ENCODE measurements at places on chromosomes 2 and 18.

- no peak for DNase-seq
These were observed 76.3 kb downstream of the DYNC1I2 start for GRCh38 chr2:171763602-171764001.

DNA sequence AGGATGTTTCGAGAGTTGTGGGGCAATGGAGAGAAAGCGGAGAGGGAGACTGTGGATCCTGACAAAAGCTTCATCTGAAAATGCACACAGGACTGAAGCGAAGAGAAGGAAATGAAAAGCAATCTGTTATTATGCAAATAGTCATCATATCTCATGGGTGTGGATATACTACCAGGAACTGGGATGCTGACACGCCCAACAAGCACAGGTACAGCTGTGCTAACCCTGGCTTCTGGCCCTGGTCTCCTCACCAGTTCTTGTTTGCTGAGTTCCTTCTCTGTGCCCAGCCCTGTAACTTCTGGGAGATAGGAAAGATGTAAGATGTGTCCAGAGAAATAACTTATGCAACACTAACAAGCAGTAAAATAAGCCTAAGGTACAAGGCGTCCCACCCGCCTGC is 358.8 kb downstream of the CMPK2 start:
- no peak for DNase-seq

DNA sequence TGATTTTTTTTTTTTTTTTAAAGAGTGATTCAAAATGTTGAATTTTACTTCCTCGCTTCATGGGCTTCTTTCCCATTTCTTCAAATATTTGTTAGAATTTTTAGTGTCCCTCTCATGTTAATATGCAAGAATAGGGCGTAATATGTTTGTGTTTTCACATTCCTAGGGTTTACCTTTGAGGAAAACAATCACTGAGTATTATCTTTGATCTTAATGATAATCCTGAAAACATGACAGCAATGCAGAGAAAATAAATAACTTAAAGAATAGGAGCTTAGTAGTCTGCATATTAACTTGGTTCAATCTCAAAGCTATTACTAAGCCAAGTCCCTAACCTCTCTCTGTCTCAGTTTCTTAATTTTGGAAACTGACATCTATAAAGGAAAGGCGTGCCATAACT is 475.4 kb downstream of the NRXN1 start:
- DNase-seq: no peak

DNA sequence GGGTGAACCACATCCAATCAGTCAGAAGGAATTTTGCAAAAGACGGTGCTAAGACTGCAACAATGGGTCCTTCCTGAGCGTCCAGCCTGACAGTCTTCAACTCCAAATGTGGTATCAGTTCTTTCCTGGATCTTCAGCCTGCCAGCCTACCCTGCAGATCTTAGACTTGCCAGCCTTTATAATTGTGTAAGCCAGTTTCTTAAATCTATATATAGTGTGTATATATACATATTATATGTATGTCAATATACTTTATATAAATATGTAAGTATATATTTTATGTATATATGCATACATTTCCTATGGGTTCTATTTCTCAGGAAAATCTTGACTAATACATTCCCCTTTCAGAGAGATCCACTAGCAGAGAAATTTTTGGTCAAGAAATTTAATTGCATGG is 245.5 kb downstream of the FHOD3 start:
- no peak for DNase-seq

- no peak for DNase-seq
These were observed 364.3 kb upstream of the SPHKAP start for GRCh38 chr2:228545748-228546145.

GRCh38 chr2:120892967-120893667 is 157.4 kb downstream of the GLI2 start:
- no peak for DNase-seq

GRCh38 chr2:174333017-174333371 is 1.8 kb upstream of the SP9 start:
- no peak for DNase-seq

DNA sequence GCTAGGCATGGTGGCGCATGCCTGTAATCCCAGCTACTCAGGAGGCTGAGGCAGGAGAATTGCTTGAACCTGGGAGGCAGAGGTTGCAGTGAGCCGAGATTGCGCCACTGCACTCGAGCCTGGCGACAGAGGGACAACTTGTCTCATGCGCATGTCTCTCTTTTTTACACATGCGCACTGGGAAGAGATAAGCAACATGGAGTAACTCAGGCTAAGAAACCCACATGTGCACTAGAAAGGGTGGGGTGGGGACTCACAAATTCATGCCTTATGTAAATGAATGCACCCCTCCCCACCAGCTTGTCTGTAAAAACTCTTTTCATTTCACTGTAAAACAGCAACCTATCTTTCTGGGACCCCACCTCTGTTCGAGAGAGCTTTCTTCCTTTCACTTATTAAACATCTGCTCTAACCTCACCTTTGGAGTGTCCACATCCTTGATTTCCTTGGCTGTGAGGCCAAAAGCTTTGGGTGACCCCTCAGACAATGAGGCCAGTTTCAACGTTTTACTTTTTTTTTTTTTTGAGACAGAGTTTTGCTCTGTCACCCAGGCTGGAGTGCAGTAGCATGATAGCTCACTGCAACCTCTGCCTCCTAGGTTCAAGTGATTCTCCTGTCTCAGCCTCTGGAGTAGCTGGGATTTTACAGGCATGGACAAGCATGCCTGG is 91.6 kb upstream of the RMP24 start:
- no peak for DNase-seq

DNA sequence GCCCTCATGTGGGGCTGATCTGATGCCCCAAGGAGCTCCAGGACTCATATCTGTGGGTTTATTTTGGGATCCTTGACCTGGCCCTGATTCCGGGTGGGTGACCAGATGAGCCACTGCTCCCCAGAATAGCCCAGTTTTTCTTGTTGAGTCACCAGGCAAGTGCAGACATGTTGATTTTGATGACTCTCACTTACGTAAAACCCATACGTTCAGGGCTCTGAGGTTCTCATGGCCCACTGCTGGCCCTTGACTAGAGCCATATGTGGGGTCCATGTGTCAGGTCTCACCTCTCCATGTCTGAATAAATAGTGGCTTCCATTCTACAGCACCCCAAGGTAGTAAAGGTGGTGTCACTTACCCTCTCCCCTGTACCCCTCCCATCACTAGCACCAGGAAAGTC is 41.9 kb downstream of the CDC42EP3 start:
- DNase-seq: no peak

DNA sequence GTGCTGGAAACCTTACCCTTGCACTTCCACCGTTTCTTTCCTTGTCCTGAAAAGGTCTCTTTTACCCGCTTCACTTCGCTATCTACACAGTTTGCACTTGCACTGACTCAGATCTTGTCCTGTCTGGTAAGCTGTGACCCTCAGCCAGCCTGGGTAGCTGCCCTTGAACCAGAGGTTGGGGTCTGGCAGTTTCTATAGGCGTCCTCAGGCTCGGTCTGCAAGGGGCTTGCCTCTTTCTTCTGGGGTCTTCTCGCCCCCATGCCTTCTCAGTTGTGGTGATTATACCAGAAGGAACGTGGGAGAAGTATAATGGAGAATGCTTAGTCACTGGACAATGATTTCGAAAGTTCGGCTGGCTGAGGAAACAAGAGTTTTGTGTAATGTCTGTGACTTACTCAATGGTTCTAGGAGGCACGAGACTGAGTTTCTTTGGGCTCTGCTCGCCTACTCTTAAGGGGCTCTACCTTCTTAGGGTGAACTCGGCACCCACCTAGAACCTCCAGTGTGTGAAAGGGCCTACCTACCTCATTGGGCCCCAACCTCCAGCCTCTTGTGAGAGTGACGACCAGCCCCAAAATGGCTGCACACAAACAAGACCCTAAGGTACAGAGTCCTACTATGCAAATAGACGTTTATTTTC is 6.9 kb upstream of the STAT1 start:
- DNase-seq: peak; percentile 25

- DNase-seq: no peak
These were observed 32.3 kb downstream of the ITSN2 start for GRCh38 chr2:24328010-24328409.

DNA sequence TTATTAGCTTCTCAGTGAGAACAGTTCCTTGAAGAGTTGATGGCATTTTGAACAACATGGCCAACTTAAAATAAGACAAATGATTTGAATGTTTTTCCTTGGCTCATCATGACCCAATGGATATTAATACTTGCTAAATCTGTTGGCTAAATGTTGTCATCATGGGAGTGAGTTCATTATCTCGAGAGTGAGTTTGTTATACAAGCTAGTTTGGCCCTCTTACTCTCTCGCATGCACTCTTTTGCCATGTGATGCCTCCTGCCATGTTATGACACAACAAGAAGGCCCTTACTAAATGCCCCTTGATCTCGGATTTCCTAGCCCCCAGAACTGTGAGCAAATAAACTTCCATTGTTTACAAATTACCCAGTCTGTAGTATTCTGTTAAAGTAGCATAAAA is 22.9 kb upstream of the SANBR start:
- DNase-seq: no peak

GRCh38 chr2:122328816-122329215 is 573.4 kb downstream of the TSN start:
- no peak for DNase-seq

DNA sequence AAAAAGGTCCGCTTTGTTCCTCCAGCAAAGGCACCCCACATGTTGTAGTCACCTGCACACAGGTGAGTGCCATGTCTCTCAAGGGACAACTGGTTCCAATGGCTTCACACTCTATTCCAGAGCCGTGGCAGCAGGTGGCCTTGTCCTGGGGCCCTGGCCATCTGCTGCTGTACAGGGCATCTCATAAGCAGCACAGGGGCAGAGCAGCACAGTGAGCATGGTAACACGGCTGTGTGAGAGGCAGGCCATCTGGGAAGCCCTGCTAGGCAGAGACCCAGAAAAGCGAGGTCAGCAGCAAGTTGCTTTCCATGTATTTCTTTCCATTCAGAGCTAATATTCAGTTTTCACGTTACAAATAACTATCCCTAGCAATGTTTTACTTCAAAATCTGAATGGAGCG is 54.7 kb downstream of the CMPK2 start:
- no peak for DNase-seq

DNA sequence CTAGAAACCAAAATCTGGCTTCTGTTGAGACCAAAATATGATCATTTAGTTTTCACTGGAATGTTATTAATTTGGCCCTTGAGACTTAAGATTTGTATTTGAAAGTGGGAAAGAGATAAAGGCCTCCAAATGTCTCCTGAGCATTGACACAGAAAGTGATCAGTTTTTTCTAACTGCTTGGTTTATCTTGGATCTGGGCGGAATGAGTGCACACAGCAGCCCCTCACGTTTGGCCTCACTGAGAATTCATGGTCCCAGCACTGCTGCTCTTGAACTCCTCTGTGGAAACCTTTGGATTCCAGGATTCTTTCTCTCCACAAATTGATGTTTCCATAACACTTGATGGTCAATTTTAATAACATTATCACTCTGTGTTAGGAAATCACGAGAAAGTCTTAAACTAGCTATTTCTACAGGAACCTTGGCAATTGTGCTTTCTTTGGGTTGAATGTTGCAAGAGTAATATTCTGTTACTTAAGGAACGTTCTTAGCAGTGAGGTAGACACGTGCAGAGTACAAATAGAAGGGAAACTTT is 180.3 kb upstream of the BCL2L11 start:
- DNase-seq: no peak

DNA sequence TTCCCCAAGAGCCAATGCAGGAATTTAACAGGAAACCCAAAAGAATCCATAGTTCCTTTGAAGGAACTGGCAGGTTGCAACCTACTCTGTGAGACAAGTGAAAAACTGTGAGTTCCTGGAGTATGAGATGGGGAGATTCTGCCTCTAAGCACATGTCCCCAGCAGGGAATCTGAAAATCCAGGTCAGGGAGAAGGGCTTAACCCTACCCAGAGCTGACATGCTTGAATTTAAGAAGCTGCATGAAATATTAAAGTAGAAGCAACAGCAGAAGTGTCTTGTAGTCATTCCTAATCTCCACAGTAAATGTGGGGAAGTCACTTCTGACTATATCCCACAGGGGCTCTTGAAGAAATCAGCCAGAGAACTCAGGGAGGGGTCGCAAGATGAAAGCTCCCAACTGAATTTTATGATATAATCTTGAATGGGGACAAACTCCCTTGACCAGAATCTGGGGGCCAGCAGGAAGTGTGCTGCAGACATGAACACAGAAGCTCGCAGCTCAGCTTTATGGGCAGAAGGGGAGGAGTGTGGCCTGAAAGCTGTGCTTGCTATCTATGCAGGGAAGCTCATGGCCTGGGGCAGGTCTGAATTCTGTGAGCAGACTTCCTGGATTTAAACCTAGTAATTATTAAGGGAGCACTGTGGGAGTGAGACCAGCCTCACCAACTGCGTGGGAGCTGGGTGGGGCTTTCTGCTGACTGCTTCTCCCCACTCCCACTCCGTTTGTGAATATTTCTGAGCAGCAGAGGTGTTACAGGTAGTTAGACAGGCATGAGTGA is 184.1 kb upstream of the KYNU start:
- DNase-seq: no peak

GRCh38 chr2:54839461-54840255 is 116.2 kb downstream of the EML6 start:
- no peak for DNase-seq

GRCh38 chr2:189066037-189066436 is 91.9 kb downstream of the COL3A1 start:
- no peak for DNase-seq

DNA sequence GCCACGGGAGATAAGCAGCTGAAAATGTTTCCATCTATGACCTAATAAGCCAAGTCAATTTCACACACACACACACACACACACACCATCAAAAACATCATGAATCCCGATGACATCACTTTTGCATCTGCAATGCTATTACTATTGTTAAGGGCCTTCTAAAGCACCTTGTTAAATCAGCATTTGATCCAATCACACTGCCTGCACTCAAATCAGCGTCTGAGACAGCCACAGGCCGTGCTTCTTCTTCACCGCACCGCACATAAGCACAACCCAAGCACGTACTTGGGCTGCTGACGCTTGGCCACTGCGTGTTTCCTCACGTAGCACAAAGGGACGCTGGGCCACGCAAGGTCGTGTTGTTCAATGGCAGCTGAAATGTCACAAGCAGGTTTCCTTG is 15.8 kb upstream of the MTCL1 start:
- DNase-seq: no peak

DNA sequence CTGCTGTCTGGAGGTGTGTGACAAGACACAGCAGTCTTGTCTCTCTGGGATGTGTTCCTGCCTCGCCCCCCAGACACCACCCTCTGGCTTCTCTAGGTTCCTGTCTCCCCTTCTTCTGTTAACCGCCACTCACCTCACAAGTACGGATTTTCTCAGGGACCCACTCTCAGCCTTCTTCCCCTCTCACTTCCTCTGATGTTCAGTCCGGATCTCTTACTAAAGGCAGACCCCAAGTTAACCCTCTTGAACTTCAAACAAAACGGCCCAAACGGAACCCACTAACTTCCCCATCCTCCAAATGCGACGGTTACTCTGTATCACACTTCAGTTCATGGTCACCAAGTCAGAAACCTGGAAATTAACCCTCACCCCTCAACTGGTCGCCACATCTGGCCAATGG is 32.0 kb downstream of the B4GALT6 start:
- no peak for DNase-seq

- DNase-seq: no peak
These were observed 85.1 kb upstream of the FOXI3 start for GRCh38 chr2:88537640-88538039.

- no peak for DNase-seq
These were observed 15.1 kb downstream of the HOXD3 start for GRCh38 chr2:176172007-176172894.
